ENCODE measurements at places on chromosomes 16 and 17.
A peak's percentile ranks its signal among the peaks of the same experiment; 100 is the strongest.

- DNase-seq: no peak
Observed at GRCh38 chr16:66894948-66895688, 14.8 kb downstream of the PDP2 start.

DNA sequence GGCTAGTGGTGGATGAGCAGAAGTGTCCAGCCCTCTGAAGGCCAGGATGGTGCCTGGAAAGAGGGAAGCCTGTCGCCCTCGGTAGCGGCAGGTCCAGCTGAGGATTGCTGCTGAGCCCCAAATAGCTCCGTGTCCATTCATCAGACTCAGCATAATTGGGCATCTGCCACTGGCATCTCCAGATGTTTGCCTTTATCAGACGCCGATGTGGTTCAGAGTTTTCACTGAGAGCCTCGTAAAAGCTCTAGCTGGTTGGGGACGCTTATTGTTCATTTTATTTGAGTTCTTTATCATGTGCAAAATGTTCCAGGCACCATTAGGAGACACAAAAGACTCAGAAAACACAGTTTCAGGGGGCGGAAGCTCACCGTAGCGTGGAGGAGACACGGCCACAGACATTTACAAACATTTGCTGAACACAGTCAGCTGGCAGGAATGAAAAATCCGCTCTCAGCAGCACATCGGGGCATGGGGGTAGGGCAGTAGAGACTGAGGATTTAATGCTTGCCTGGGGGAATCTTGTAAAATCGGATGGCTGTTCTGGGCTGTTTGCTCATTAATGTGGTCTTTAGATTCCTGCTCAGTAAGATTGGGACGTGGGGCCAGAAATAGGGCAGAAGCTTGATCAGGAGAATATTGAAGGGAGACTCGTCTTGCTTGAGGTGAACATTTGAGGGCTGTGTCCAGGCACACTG, 41.7 kb downstream of the SMPD3 start:
- DNase-seq: no peak

GRCh38 chr16:27465483-27465879, 63.5 kb downstream of the IL21R start:
- DNase-seq: no peak

DNA sequence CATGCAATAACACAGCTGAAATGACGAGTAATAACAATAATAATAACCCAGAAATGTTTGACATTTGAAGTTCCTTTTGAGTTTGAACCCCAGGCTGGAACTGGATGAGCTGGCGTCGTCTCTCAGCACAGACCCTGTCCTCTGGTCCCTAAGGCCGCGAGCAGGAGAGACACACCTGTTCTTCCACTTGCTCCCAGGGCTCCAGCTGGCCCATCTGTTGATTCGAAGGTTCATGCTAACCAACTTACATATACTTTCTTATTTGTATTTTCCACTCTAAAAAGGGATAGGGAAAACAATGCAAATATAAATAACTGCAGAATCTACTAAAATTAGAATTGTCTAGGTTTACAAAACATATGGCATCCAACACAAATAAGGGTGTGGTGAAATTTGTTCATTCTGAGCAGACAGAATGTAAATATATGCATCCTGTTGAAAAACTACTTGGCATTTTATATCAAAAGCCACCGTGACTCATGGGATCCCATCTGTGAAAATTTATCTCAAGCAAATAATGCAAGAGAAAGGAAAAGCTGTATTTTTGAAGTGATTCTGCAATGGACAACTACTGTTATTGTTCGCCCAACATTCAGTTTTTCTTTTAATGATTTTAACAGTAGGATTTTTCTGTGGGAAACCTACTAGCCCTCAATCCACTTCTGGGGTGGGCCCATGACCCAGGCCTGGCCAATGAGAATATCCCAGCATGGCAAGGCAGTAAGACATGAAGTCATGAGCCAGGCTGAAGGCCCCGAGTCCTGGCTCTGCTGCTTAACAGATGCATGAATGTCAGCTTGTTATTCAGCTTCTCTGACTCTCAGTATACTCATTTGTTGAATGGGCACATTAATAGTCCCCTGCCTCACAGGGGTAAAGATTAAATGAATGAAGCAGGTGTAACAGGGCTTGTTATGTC, 13.2 kb upstream of the RGS9 start:
- no peak for DNase-seq

GRCh38 chr16:48860341-48860740, 250.4 kb upstream of the N4BP1 start:
- DNase-seq: no peak

GRCh38 chr17:59699786-59700185, 7.4 kb downstream of the PTRH2 start:
- no peak for DNase-seq

DNA sequence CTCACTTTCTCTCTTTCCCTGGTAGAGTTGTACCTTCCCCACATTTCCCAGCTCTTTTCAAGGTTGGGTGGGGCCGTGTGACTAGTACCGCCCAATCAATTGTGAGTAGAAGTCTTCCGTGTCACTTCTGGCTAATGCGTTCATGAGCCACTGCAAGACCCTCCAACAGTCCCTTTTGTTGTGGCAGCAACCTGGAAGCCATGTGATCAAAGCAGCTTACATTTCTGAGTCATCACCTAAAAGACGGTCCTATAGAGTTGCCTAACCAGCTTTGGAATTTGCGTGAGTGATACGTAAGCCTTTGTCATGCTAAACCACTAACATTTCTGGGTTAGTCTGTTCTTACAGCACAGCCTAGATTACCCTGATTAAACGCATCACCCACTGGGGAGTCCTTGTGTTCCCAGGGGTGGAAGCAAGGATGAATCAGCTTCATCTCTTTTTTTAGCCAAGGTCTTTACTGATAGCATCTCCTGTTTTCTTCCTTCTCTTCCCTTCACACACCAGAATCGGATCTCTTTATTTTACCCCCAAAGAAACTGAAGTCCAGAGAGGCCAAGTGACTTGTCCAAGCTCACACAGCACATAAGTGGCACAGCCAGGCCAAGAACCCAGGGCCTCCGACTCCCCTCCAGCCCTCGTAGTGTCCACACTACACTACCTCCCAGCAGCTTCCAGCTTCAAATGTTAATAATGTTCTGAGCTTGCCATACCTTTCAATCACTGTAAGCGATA, 366.3 kb upstream of the XYLT1 start:
- no peak for DNase-seq

DNA sequence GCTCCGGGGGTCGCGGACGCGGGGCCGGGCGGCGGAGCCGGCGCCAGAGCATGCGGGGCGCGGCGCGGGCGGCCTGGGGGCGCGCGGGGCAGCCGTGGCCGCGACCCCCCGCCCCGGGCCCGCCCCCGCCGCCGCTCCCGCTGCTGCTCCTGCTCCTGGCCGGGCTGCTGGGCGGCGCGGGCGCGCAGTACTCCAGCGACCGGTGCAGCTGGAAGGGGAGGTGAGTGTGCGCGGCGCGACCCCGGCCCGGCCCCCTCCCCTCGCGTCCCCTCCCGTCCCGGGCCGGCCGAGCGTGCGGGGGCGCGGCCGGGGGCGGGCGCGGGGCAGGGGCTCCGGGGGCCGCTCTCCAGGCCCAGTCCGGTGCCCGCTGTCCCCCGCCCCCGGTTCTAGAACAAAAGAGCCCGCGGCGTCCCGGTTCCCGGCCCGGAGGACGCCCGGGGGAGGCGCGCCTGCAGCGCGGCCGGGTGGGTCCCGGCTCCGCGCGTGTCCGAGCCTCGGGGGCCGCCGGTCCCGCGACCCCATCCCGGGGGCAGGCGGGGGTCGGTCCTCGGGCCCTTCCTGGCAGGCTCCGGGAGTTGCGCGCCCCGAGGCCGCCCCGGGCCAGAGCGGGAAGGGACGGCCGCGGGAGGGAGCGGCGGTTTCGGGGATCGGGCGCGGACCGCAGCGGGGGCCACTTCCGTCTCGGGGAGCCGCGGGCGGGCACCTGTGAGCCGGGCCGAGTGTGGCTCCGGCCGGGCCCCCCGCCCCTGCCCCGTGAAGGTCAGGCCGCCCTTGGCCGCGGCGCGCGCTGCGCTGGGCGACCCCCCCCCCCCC, 563 bp downstream of the METRNL start:
- no peak for DNase-seq

GRCh38 chr17:49496183-49496866, 1.2 kb downstream of the NGFR start:
- peak; percentile 88 for DNase-seq

- DNase-seq: no peak
Observed at GRCh38 chr16:23356941-23357340, 54.8 kb downstream of the SCNN1B start.

- DNase-seq: no peak
Observed at GRCh38 chr17:83005639-83006038, 73.8 kb upstream of the METRNL start.

GRCh38 chr16:58500430-58501241, 693 bp downstream of the NDRG4 start:
- DNase-seq: no peak

- no peak for DNase-seq
Observed at GRCh38 chr17:49498029-49498615, 3.0 kb downstream of the NGFR start.

All from stimulated activated CD8-positive, alpha-beta memory T cell treated with anti-CD3 and anti-CD28 coated beads, Interleukin-2, amount 100 ng/mL, for 48 hours (primary cell).